Fibroblast of skin of left quadriceps (primary cell): ENCODE measurements at places on chromosomes 6 and 20.

DNA sequence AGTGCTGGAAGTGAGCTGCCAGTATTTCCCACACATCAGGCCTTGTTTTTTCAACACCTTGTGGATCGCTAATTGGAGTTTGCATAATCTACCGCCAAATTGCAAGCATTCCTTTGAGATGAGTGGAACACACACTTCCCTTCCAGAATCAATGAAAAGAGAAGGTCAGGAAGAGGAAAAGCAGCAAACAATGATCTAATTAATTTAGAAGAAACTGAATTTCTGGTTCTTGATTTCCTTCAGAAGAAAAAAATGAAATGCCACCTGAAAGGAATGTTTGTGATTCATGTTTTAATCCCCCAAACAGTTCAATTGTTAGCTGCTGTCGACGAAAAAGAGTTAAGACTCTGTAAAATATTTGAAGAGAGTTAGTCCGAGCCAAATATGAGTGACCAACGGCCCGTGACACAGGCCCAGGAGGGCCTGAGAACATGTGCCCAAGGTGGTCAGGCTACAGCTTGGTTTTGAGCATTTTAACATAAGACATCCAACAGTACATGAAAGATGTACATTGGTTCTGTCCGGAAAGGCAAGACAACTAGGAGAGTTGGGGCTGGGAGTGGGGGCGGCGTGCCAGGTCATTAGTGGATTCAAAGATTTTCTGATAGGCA, 182.3 kb downstream of the MTFR2 start:
- DNase-seq: peak; percentile 67

DNA sequence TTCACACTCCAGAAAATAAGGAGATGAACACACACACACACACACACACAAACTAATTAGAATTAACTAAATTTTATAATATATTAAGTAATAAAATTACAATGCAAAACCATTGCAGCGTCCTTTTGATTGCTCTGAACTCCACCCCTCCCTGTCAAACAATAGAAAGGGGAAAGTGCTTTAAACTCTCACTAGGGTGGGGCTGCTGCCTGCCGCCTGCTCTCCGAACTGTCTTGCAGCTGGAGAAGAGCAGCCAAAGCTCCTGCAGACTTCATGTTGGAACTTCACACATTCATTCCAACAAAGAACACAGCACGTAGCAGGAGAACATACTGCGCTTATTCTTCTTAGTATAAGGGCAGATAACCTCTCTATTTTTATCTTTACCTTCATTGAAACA, 83.2 kb downstream of the GCLC start:
- no peak for DNase-seq

GRCh38 chr6:33433544-33434191, 13.8 kb downstream of the SYNGAP1 start:
- DNase-seq: no peak

DNA sequence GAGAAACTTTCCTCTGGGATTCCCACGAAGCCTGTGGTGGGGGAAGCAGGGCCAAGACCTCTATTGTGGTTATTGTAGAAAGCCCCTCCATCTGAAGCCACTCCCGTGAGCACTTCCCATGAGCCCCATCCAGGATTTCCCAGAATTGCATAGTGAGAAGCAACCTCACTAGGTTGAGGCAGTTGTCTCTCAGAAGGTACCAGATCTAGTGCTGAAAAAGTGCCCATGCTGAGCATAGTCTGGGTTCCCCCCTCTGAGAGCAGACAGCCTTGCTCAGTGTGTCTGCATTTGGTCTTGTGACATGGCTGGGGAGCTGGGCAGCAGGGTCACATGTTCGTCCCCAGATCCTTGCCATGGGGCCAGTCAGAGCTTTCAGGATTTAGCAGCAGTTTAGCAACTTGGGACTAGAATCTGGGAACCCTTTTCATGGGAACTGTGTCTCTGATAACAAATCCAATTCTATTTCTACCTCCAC, 38.6 kb downstream of the SLC9A8 start:
- DNase-seq: no peak

GRCh38 chr20:64035933-64036345, at the start of gene C20orf204:
Gene C20orf204 (plus strand): TSS chr20:64036182. CDS start chr20:64036324, 142 bp downstream.
- no peak for DNase-seq

- DNase-seq: no peak
Observed at GRCh38 chr6:115935361-115935760, 125.3 kb downstream of the FRK start.

GRCh38 chr6:32617751-32618150, 19.5 kb upstream of the HLA-DQA1 start:
- DNase-seq: no peak

- DNase-seq: no peak
Observed at GRCh38 chr6:164167873-164168405, 753.4 kb downstream of the QKI start.

DNA sequence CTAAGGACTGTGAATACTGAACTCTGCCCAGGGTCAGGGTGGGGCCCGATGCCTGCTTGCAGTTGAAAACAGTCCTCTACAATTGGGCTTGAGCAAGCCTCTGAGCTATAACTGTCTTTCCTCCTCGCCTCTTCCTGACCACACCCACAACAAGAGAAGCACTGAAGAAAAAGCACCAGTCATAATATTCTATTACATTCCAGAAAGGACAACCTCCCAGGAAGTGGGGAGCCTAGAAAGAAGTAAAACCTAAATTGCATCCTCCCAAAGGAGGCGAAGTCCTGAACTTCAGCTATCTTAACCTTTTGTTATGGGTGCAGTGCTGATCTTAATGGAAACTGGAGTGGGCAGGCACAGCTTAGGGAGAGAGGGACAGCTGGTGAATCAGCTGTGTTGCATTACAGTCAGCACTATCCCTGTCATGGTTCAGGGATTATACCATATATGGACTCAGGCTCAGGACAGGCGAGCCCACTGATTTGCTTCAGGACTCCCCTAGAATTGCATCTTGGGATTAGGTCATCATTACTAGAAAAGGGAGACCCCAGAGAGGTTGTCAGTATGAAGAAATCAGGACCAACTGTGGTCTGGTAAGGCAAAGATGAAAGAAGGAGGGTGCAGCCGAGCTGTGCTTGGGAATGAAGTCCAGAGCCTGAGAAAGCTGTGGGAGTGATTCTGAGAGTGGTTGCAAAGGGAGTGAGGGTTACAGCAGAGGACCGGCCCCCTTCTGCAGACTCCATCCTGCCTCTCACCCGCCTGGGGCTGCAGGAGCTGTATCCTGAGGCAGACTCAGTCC, 18.3 kb upstream of the TRAM2 start:
- DNase-seq: peak; percentile 85

- no peak for DNase-seq
Observed at GRCh38 chr6:169205176-169206160, 48.2 kb downstream of the THBS2 start.

DNA sequence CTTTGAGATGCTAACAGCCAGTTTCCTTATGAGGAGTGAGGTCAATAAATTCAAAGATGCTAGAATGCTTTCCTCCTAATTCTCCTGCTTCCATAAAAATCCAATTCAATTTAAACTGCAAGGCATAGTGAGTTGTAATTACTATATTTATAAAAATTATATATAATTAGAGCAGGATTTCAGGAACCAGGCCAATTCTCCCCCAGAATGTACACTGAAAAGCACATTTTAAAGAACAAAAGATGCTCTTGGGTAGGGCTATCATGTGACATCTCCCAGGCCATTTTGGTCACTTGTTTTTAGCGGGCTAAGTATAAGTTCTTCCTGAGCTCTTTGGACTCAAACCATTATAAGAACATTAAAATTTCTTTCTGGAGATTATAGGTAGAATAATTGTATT, 195.7 kb upstream of the KCNG1 start:
- DNase-seq: no peak

DNA sequence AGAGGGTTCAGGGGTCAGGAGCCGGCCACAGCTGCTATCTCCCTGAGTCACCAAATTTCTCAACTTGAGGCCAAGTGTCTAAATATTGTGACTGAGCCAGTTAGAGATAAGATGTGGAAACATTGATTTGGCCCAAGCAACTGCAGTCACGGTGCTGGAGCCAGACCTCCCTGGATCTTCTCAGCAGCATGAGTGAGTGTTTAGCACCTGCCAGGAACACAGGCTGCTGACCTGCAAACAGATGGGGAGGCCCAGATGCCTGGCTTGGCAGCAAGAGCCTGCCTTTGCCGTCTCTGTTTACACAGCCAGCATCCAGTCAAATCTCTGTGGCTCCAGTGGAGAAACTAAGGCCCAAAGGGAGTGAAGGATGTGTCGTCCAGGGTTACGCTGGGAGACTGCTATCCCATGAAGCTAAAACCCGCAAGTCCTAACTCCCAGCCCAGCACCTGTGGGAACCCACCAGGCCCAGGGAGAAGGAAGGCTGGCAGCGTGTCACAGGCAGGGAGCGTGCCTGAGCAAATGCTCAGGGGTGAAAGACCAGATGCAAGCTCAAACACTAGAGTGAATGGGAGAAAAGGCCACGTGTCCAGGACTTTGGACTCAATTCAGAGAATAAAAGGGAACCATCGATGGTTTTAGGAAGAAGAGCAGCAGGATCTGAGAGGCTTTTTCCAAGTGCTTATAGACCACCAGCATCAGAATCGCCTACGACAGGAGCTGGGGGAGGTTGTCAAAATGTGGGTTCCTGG, 15.9 kb upstream of the PTGIS start:
- no peak for DNase-seq
